Stimulated activated CD4-positive, alpha-beta T cell treated with anti-CD3 and anti-CD28 coated beads, Interleukin-12 subunit alpha, Interleukin-12 subunit beta, amount 100 ng/mL, for 24 hours (primary cell): ENCODE measurements at places on chromosomes 5 and 9.

GRCh38 chr9:79026316-79026715, 545.4 kb upstream of the TLE4 start:
- no peak for DNase-seq

DNA sequence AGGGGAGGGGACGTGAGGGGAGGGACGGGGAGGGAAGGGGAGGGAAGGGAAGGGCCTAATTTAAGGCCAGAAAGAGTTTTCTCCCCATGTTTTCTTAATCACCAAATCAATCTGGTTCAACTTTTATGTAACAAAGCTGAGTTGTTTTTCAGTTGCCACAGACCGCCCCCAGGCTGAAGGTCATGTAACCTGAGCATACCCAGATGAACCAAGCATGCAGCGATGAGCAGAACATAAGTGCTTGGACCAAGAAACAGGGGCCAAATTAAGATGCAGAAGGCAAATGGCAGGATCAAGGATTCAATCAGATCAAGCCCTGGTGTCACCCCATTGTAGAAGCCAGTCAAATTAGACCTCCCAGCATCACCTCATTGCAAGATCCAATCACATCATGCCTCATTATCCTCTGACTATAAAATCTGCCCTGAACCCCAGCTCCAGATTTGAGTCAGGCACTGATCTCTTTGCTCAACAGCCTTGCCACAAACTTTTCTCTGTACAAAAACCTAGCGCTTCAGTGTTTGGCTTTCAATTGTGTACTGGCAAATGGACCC, 113.5 kb upstream of the TNPO1 start:
- no peak for DNase-seq

DNA sequence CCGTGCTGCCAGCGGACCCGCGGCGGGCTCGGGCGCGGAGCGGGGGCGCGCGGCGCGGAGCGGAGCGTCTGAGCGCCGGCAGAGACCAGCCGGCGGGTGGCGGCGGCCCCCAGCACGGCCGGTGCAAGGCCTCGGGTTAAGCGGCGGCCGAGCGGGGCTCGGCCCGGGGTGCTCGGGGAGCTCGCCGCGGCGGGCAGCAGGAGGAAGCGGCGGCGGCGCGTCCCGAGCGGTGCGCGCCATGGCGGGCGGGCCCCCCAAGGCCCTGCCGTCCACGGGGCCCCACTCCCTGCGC, 150 bp downstream of the SNX30 start:
- DNase-seq: no peak

DNA sequence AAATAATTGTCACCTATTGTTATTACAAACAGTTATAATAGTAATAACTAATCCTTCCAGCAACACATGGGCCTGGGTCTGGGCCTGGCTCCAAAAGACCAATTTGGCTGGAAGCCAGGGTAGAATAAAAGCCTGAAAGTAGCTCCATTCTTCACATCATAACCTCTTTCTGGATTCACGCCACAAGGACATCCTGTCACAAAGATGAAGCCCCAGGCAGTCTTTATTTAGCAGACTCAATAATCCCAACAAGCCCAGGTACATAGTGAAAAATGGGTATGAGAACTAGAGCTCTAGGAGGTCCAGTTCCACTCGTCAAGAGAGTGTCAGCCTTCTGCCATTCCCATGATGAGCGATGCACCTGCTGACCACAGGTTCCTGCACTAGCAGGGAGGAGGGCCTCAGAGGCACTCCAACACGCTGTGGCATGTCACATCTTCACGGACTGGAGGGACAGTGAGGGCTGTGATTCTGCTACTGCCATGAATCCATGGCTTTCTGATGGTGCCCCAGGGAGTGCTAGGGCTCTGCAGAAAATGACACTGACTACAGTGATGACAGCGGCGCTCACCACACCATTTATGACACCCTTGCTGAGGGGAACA, 124.9 kb downstream of the SPOCK1 start:
- DNase-seq: no peak

GRCh38 chr5:116176121-116176520, 91.3 kb downstream of the COMMD10 start:
- no peak for DNase-seq

- DNase-seq: no peak
Measured at GRCh38 chr9:114246558-114246957, 76.3 kb upstream of the ORM1 start.

DNA sequence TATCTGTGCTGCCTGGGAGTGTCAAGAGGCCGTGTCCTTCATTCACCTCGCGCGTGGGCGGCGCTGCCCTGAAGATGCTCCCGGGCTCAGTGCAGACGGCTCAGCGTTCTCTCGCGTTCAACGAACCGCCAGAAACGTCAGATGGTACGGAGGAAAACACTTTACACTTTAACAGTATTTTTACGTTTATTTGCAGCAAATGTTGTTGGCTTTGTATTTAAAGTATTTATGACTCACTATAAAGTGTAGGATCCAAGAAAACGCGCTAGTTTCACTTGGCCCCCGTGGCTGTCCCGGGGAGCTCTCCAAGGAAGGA, 544 bp upstream of the ERCC6L2 start:
- peak; percentile 43 for DNase-seq

DNA sequence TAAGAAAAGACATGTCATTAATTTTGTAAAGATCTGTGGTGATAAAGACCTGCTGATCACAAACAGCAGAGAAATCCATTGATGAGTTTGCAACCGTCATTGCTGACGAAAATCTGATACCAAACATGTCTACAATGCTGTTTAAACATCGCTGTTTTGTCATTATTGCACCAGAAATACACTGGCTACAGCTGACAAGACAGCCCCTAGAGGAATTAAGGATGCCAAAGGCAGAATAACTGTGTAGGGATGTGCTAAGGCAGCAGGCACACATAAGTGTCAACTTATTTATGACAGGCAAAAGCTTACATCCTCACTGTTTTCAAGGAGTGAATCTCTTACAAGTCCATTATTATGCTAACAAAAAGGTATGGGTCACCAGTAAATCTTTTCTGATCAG, 439.3 kb downstream of the TLE1 start:
- no peak for DNase-seq

DNA sequence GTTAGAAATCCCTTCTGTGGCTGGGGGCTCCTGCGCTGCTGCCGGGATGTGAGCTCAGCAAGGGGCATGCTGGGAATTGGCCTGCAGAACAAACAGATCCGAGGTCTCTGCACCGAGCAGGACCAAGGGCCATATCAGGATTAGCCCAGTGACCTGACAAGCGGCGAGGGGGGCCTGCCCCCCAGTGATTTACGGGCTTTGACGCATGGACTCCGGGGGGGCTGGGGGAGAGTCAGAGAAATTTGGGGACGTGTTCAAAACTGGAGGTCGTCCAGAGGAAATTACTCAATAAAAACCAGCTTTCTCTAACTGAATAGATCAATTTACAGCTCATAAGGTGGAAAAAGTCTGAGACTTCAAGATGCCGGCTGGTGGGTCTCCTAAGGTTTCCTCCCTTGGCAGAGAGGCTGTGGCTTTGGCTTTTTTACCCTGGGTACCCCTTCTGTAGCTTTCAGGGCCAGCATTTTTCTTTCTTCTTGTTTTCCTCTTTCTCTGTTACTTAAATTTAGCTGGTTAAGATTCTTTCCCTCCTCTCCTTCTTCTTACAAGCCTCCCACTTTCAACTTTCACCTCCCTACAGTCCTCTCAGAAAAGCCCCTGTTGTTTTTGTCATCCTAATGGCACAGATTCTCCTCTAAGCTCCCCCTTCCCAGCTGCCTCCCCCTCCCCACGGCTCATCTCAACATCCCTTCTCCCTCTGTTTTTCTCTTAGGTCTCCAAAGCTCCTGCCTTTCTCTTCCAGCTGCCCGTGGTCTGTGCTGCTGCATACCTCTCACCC, 551.0 kb downstream of the CCDC171 start:
- no peak for DNase-seq

- DNase-seq: no peak
Measured at GRCh38 chr5:71905834-71906711, 187.0 kb downstream of the CARTPT start.

DNA sequence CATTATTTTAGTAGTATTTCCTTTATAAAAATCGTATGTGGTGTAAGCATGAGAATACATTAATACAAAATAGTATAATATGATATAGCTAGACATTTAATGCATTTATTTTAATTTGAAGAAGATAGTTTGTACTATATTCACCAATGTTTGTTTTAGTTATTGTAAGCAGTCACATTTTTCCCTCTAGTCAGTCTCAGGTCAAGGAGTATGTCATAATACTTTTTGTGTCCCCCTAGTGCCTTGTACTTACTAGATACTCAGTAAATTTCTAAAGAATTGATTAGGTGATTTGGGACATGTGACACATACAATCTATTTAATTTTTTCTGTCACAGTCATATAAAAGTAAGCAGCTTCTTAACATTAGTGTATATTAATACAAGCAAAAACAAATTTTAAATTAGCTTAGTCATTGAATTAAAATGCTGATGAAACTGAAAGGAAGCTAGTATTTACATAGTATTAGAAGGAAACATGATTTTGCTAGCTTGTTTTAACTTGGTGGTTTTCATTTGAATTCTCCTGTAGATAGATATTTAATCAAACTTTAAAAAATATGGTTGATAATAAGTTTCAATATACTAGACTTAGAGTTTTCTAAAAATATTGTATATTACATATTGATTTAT, 242.2 kb downstream of the FER start:
- no peak for DNase-seq

- no peak for DNase-seq
Measured at GRCh38 chr9:34512131-34513078, 10.4 kb downstream of the ENHO start.

DNA sequence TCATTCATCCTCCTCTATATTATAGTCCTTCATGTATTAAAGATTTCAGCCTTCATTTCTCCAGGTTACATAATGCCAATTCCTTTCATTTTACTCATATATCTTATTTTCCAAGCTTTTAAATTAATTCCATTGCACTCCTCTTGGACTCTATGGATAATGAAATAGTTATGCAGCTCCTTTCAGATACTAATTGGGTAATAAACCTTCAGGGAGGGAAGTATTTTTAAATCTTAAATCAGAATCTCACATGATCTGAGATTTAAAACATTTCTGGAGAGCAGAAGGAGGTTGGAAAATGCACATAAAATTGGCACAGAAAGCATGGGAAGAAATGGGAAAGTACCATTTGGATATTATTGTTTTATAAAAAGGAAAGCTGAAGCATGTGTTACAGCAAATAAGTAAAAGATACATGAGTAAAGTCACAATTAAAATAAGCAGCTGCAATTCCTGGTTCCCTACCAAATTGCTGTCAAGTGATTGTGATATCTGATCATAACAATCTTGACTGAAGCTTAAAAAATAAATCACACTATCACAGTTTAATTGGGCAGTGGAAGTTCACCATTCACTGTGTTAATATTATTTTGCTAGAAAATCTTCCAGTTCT, 257.9 kb upstream of the NREP start:
- DNase-seq: no peak

- DNase-seq: no peak
Measured at GRCh38 chr5:117888688-117889087, 1099.7 kb downstream of the DTWD2 start.

- no peak for DNase-seq
Measured at GRCh38 chr9:89803403-89803802, 198.6 kb downstream of the GADD45G start.
